ENCODE measurements at places on chromosomes 3 and 15.

DNA sequence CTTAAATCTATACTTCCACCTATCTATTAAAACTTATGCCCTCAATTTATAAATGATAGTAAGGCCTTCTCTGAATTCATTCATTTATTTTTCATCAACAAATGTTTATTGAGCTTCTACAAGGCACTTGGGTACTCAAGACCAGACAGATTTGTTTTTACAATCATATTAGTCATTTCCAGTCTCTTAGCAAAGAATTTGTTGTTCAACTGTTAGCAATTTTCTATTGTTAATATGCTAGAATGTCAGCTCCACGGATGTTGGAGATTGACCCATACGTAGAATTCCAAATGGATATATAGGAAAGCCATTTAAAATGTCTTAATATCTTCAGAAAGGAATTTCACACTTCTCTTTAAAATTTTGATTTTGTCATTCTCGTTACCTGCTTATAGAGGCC is 36.7 kb downstream of the ZBTB38 start:
- DNase-seq = no peak

DNA sequence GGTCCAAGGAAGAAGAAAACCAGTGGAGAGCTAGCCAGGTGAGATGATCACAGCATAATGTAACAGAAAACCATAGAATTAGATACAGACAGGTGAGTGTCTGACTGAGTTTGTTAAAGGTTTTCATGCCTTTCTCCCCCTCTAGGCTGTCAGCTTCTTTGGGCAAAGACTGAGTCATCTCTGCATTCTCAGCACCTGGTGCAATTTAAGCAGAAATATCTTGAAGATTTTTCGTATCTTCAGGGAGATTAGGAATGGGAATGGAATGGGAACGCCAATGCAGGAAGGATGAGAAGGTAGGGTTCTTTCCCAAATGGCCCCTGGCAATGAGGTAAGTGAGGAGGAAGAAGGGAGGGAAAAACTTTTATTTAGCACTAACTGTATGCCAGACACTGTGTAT is 122.0 kb upstream of the SLC7A14 start:
- DNase-seq = no peak

DNA sequence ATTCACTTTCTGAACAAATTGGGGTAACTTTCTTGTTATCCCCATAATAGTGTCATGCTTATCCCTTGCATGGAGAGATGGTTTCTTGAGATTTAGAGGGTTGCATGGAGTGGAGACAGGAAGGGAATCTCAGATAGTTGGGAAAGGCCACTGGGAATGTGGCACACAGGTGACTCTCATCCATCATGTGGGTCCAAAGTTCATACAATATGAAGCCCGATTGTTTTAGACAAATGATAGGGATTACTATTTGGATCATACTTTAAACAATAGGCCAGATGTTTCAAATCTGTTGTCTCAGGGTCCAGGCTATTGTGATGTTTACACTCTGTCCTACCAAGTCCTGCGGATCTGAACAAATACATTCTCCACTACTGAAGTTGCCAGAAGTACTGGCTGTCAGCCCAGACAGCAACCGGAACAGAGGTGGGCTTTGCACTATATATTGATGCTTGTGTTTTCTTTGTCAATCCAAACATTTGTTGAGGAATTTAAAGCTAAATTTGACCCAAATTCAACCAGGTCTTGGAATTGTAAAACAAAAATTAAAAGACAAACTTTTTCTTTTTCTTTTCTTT is 39.2 kb upstream of the NMNAT3 start:
- DNase-seq = no peak

- no peak for DNase-seq
Observed at GRCh38 chr3:151798466-151798865, 15.4 kb upstream of the AADAC start.

DNA sequence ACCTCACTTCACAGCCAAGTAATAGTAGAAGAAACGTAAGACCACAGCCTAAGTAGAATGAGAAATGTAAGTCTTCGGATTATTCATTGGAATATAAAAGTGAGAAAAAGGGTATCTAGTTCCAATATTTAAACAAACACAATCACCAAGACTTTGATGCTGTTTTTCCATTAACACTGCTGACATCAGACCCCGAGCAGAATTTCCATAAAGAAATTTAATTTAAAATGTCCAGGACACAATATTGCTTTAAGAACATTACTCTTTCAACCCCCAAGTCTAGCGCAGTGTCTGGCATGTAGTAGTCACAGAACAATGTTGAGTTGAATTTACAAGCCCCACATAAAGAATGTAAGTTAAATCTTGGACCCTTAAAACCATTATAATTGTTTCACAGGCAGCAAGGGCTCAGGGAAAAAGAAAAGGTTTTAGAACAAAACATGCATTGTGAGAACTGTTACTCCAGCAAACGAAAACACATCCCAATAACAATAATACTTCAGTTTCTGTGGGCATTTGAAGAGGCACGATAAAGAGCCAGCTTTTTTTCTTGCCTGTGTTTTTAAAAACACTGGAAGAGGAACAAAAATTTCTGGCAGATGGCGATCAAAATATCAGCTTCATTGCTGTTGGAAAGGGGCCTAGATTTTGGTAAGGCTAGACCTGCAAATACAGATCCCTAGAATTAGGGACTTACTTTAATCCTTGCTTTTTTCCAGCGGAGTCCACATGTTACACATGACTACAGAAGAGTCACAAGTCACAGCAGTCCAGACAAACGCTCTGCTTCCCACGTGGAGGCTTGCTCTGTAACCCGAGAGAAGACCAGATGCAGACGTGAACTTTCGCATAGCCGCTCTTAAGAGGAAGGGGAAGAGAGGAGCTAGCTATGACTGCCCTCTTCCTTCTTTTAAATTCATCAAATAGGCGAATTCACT is 77.9 kb upstream of the IGSF10 start:
- no peak for DNase-seq

DNA sequence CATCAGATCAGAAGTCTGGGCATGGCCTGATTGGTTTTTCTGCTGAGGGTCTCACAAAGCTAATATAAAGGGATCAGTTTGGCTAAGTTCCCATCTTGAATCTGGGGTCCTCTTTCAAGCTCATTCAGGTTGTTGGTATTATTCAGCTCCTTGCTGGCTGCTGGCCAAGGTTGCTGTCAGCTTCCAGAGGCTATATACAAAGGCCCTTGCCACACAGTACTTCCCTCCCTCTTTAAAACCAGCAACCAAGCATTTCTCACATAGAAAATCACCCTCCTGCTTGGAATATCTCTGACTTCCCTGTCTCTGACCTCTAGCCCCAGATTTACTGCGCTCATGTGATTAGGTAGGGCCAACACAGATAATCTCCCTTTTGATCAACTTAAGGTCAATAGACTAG is 442.9 kb downstream of the ERC2 start:
- no peak for DNase-seq

GRCh38 chr3:140088513-140088912 is 153.5 kb downstream of the CLSTN2 start:
- DNase-seq = no peak

DNA sequence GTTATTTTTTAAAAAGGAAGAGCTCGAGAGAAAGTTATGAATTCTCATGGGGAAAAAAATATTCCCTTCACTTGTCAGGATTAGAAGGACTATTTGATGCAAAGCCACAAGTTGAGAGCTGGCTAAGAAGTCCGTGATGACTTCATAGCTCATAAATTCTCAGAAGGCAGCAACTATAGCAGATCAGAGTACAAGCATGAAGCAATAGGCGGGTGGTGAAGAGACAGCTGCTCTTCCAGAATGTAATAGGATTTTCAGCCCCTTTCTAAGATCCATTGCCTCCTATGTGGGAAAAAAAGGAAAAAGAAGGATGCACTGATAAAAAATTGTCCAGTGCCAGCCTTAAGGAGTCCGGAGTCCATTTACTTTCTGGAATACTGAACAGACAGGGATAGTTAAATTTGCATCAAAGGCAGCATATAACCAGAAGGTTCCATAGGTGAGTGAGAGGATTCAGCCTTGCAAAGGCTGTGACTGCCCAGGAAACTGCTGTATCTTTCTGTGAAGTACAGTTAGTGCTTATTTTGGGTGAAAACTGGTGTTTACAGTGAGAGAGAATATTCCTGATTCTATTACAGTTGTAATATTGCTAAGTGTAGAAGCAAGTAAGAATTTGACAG is 929.5 kb upstream of the ALCAM start:
- DNase-seq = no peak

- no peak for DNase-seq
Observed at GRCh38 chr3:78724859-78725258, 1042.9 kb downstream of the ROBO1 start.

DNA sequence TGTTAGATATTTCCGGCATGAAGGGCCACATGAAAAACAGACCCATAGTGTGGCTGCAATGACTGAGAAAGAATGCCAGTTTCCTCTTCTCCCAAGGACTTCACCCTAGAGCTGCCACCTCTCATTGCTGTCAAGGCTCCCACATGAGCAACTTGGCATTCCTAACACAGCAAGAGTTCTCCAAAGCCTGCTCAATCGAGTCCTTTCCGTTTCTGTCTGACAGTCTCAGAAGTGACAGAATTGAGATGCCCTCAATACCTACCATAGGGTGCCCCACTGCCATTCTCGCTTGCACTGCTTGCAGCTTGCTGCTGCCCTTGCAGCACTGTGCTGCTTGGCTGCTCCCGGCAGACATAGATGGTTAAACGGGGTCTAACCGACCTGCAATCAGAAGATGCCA is 44.3 kb downstream of the UBP1 start:
- no peak for DNase-seq

- no peak for DNase-seq
Observed at GRCh38 chr3:143358793-143359491, 239.4 kb downstream of the CHST2 start.

- no peak for DNase-seq
Observed at GRCh38 chr3:66800941-66801545, 197.1 kb upstream of the KBTBD8 start.

GRCh38 chr3:111668326-111668725 is 73.2 kb upstream of the ZBED2 start:
- no peak for DNase-seq

DNA sequence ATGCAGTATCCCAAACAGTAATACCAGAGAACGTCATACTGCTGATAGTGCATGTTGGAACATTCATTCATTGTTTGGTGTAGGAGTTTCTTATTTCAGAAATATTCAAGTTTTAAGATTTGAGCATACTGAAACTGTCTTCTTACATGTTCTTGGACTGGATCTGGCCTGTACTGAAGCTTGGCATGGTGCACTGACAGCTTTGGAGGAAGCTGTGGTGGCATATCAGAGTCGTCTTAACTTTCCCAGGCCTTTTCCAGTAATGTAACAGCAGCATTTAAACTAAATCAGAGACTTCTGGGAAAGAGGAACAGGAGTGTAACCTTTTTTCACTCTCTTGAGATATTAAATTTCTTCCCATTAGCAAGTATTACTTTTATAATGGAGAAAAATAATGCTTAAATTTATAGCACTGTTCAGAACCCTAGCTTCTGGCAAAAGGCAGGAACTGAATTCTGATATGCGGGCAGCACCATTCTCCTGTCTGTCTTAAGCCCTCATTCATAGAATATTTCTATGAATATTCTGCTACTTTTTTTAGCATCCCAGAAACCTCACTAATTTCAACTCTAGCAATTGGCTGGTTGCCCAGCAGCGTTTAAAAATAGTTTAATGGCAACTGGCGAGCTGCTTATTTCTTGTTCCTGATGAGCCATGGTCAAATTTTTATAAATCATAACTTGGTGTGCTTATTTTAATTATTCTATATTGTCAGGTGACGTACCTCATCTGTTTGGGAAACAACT is 31.1 kb downstream of the DNAJC13 start:
- DNase-seq = no peak

DNA sequence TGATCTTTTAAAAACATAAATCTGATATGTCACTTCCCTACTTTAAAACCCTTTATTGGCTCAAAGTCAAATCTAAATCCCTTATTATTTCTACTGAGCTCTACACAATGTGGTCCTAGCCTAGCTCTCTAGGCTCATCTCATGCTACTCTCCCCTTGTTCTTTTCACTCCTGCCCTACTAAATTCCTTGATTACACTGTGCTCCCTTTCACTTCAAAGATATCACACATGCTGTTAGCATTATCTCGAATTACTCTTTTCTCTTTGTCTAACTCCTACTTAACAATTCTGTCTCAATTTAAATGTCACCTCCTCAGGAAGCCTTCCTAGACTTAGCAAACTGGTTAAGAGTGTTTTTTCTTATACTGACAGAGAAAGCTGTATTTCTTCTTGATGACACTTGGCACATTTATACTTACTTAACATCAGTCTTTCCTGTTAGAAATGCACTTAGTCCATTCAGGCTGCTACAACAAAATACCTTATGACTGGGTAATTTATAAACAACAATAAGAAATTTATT is 102.0 kb downstream of the SCAPER start:
- no peak for DNase-seq

- DNase-seq = no peak
Observed at GRCh38 chr3:11985866-11986265, 18.3 kb upstream of the SYN2 start.

- DNase-seq = no peak
Observed at GRCh38 chr3:52388348-52388821, 56.5 kb downstream of the SEMA3G start.

DNA sequence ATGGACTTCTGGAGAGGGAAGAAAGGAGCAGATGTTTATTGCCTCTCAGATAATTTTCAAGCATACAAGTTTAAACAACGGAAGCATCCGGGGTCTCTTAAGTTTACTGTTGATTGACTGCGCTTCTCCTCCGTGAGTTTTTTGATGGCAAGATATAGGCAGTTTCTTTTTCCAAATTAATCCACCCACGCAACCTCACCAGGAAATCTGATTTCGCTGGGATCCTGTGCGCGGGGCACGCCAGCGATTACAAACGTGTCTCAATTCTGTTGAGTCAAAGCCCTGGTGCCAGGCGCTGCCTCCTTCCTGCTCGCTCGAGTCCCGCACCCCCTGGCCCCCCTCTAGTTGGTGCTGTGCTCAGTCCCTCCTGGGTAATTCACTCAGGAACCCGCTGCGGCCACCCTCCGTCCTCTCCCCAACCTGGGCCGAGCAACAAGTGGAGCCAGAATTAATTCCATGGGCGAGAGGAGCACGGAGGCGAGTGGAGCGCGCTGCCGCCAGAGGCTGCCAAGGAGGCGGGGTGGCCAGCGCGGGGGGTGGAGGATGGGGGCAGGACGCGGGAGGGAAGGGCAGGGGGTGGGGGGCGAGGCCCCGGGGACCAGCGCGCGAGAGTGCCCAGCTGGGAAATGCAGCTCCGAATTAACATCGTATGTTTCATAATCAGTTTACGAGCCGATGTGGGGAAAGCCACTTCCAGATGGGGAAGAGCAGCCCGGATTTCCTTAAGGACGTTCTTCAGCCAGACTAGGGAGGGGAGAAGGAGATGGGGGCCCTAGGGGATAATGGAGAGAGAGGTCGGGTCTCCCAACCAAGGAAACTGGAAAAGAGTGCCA is 6.0 kb downstream of the WNT5A start:
- no peak for DNase-seq

DNA sequence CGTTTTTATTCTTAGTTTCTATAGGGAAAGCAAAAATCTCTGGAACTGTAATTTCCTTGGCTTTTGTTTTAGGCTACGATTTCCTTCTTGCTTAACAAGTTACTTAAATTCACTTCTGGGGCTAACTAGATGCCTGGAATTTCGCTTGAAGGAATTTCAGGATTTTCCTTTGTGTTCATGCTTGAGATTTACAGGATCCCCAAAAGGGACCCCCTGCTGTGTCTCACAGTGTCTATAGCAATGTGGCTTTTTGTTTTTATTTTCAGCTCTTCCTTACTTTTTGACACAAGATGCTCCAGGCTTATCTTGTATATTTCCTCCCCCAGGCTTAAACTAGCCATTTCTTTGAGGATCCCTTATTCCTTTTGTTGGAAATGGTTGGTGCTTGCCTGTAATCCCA is 95.5 kb upstream of the DPPA4 start:
- DNase-seq = no peak

- DNase-seq = no peak
Observed at GRCh38 chr3:125129512-125129997, 73.8 kb upstream of the HEG1 start.
